ENCODE measurements at places on chromosomes 1 and 21.

- no peak for DNase-seq
These were observed 22.2 kb upstream of the SCAF4 start for GRCh38 chr21:31753949-31754707.

- no peak for DNase-seq
These were observed 51.5 kb downstream of the DNAI4 start for GRCh38 chr1:66873111-66873510.

DNA sequence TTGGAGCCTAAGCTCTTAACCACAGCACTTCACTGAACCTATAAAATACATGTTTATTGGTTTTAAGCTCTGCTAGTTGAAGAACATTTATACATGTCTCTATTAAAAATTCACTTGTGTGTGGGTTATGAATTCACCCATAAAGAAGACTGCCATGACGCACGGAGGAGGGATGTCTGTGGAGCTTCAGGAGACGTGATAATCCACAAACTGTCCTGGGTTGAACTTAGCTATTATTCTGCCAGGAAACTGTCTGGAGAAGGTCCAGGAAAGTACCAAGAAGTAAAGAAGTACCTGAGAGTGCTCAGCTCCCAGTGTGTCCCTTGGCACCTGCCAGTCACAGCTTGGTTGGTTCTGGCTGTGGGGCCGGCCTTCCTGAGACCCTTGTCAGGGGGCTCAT lies 56.3 kb downstream of the DDR2 start:
- no peak for DNase-seq

GRCh38 chr1:245671349-245671748 lies 516.6 kb downstream of the KIF26B start:
- no peak for DNase-seq

- no peak for DNase-seq
These were observed 283.8 kb downstream of the MRPL39 start for GRCh38 chr21:25323356-25323949.
